Activated CD8-positive, alpha-beta memory T cell treated with anti-CD3 and anti-CD28 coated beads, Interleukin-2, amount 50 U/mL, for 4 hours (primary cell): ENCODE measurements at places on chromosomes 6 and 20.

- no peak for DNase-seq
Measured at GRCh38 chr6:56144538-56145324, 102.6 kb downstream of the COL21A1 start.

- DNase-seq = no peak
Measured at GRCh38 chr20:12925210-12925755, 83.5 kb upstream of the SPTLC3 start.

DNA sequence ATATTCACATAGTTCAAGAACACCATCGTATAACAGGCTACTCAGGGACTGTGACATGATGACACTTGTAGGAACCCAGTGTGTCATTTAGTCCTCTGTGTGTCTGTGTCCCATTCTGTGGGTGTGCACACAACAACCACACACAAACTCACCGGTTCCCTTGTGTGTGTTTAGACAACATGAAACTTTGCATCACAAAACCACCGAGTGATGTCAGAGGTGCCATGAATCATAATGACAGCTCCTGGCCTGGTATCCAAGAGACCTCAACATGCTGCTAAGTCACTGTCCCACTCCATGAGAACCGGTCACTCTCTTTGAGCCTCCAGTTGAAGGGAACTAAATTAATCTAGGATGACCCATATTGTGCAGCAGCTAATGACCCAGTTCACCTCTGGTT, 421.3 kb downstream of the PREX1 start:
- no peak for DNase-seq

- DNase-seq = no peak
Measured at GRCh38 chr6:32882879-32883250, 28.9 kb downstream of the PSMB9 start.

DNA sequence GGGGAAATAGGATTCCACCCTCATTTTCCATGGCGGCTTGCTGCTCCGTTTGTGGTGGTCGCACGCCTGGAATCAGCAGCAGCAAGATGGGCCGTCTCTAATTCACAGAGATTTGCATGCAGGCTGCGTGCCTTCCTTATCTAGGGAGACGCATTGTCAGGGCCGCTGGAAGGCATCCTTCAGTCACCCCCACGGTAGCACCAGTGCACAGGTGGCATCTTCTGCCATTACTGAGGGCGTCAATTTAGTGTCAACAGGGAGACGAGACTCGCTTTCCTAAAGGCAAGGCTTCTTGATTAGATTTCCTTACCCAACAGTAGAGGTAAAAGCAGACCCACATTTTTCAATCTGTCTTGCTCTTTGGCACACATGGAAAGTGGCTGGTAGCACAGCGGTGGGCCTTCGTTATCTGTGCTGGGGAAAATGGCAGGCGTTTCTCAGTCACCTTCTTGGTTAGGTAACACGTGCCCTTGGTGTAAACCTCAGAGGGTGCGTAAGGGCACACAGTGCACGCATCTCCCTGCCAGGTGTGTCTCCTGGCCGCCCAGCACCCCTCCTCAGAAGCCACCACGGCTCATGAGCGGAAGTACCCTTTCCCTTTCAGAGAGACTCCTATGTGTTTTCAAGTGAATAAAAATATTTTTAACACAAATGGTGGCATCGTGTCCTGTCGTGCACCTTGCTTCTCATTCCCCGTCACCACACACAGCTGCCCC, 27.3 kb upstream of the VSTM2L start:
- no peak for DNase-seq

GRCh38 chr6:148441454-148441911, 98.8 kb downstream of the SASH1 start:
- no peak for DNase-seq

GRCh38 chr6:116955773-116956172, 78.7 kb downstream of the RFX6 start:
- no peak for DNase-seq

GRCh38 chr20:59405226-59406200, 105.1 kb downstream of the EDN3 start:
- DNase-seq = no peak

DNA sequence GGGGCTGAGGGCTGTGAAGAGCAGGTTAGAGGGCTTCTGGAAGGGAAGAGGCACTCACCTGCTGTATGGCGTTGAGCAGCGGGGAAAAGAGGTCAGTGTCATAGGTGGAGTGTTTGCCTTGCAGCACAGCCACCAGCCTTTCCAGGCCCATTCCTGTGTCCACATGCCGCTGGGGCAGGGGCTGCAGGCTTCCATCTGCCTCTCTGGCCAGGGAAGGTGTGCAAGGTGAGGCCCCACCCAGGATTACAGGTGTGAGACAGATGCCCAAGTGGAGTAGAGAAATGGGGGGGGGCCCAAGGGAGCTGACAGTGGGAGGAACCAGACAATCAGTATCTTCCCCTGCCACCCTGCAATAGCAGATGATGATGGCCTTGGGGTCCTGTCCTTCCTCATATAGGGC, 2.9 kb downstream of the AARS2 start:
- no peak for DNase-seq

DNA sequence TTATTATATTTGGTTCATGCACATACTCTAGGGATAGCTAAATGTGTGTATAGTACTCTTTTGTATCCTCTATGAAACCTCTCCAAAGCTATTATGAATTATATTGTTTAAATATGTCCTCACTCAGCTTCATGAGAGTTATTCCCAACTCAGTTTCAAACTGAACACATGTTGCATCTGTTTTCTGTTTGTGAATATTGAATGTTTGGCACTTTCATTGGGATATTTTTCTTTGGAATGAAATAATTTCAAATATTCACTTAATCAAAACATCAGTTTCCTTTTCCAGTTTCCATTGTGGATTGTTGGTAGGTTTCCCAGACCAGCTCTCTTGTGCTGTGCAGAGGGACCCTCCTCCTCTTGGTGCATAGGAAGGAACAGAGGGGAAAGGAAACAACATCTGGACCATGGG, 46.6 kb downstream of the HDAC2 start:
- no peak for DNase-seq
